ENCODE measurements at places on chromosomes 7 and 10. TPM values are rescaled to one million over a fixed set of nuclear protein-coding genes. Genes with fewer than 3 reads are reported as not detected.

DNA sequence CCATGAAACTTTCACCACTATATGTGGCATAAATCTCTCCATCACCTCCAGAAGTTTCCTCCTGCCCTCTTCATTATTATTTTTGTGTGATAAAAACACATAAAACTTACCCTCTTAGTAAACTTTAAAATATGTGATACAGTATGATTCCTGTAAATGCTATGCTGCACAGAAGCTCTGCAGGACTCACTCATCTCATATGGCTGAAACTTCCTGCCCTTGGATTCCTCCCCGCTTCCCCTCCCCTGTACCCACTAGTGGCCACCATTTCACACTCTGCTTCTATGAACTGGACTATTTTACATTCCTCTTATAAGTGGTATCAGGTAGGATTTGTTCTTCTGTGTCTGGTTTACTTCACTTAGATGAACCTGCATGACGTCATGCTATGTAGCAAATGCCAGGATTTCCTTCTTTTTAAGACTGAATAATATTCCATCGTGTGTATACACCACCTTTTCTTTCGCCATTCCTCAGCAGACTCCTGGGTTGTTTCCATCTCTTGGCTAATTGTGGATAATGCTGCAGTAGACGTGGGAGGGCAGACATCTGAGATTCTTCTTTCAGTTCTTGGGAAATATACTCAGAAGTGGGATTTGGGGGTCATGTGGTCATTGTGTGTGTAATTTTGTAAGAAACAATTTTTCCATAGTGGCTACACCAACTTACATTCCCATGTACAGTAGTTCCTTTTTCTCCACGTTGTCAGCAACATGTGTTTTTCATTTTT lies 335.2 kb downstream of the SDK1 start:
- DNase-seq, result no peak

DNA sequence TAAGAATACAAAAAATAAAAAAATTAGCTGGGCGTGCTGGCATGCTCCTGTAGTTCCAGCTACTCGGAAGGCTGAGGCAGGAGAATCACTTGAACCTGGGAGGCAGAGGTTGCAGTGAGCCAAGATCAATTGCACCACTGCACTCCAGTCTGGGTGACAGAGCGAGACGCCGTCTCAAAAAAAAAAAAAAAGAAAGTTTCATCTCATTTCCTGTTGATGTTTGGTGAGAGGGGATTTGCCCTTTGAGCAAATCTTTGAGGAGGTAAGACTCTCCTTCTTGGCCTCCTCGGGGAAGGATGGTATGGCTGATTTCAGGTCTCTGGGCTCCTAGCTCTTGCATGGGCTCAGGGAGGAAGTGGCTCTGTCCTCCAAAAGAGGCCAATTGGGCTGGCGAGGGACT lies 3.6 kb upstream of the GRID2IP start:
- no peak for DNase-seq

Gene AFAP1L2
- 4.2 TPM for total RNA-seq

DNA sequence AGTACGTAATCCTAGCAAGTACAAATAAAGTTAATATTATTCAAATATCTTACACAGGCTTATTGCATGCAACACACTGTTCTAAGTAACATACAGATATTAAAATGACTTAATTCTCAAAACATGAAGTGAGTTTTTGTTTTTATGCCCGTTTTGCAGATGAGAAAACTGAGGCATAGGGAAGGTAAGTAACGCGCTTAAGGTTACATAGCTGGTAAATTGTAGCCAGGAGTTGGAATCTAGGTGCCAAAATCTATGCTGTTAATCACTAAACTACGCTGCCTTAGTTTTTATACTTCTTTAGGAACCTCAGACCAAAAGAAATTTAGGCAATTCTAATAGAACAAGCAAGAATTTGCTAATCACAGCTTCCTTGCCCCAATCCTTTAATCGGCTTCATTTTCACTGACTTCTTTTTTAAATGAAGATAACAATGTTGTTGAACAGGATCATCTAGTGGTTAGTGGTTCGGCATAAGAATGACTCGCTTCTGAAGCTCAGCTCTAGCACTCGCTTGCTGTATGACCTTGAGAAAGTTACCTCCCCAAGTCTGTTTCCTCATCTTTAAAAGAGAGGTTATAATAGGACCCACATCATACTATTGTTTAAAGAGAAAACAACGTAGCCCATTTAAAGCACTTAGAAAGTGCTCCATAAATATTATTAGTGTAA lies 1.0 kb upstream of the LRRTM3 start:
- no peak for DNase-seq

GRCh38 chr7:154433632-154434598 lies 381.7 kb downstream of the DPP6 start:
- no peak for DNase-seq

Gene TAX1BP1
- total RNA-seq, result 156 TPM

DNA sequence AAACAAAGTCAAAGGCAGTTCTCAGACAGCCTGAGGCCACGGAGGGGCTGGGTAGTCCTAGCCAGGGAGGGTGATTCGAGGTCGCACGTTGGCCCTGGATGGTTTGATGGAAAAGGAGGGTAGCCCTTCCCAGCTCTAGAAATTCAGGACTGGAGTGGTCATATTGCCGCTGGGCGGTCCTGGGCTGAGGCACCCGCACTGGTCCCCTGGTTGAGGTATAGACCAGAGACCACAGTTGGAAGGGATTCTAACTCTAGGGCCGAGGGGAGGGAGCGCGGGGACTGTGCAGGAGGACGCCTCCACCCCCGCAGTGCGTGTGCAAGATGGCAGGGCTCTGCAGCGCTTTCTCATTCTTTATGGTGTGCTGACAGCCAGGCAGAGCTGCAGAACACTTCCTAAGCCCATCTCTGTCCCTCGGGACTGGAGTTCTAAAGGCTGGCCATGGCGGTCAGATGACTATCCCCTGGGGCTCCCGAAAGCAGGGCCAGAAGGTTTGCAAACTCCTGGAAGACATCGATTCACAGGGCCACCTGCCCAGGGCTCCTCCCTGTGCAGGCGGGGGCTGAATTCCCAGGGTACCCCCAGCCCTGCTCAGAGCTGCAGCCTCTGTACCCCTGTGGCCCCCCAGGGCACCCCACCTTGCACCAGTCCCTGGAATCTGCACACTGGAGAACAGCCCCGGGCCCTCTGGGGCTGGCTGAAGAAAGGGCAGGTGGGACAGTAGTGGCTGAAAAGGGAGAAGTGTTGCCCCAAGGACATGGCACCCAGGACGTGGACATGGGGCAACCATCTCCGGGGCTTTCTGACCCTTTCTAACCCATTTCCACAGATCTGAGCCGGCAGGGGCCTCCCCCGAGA lies 51.0 kb upstream of the ELN start:
- peak; percentile 42 for DNase-seq

- DNase-seq, result no peak
Observed at GRCh38 chr10:74875966-74876365, 49.6 kb downstream of the KAT6B start.

GRCh38 chr10:15813415-15813814 lies 46.9 kb downstream of the MINDY3 start:
- DNase-seq, result no peak

DNA sequence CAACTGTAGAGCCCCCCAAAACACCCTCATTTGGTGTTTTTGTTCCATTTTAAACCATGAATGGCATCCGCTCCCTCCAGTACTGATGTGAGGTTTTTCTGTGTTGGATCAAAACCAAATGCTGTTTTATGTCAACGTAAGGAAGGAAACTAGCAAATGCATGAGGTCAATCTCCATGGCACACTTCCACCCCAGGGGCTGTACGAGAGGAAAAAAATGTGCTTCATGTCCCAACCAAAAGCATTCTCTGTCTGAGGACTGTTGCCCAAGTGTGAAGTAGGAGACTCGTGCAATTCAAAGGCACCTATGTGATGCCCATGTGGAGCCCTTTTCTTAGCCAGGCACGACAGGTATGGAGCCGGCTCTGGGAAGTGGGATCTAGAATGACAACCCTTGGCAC lies 180.3 kb upstream of the MKI67 start:
- DNase-seq, result no peak

GRCh38 chr7:128052404-128052803 lies 21.2 kb upstream of the LRRC4 start:
- DNase-seq, result no peak

Gene TFPI2
- 223 TPM for total RNA-seq

- DNase-seq, result no peak
Observed at GRCh38 chr7:67045496-67045995, 48.9 kb downstream of the TYW1 start.

GRCh38 chr10:46558122-46558391 lies 1.6 kb upstream of the GPRIN2 start:
- no peak for DNase-seq

Gene FKBP9
- total RNA-seq, result 100 TPM

Gene CARD11
- total RNA-seq, result 0.80 TPM

- DNase-seq, result no peak
Observed at GRCh38 chr10:24262929-24263590, 54.1 kb downstream of the KIAA1217 start.

- no peak for DNase-seq
Observed at GRCh38 chr10:105187243-105187642, 546.2 kb downstream of the SORCS3 start.

- DNase-seq, result no peak
Observed at GRCh38 chr7:143846692-143847091, 55.3 kb downstream of the TCAF1 start.

Gene GIMAP5
- total RNA-seq, result 18.7 TPM

Data from breast epithelium (tissue), 4 donors.